Activated CD4-positive, alpha-beta T cell treated with anti-CD3 and anti-CD28 coated beads, Interleukin-2, amount 50 U/mL, for 4 hours (primary cell): ENCODE measurements at places on chromosomes 11 and 22.

DNA sequence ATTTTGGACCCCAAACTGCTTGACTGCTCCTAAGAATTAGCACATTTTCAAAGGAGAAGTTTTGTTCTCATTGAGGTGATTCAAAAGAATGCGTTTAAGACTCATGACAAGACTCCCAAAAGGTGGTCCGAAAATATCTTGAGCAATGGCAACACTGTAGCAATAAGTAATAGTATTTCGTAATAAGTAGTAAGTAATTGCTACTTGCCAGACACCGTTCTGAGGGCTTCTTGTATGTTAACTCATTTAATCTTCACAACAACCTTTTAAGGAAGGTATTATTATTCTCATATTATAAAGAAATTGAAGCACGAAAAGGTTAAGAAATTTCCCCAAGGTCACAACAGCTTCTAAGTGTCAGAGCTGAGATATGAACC is 184.0 kb upstream of the SORL1-AS1 start:
- DNase-seq, result no peak

DNA sequence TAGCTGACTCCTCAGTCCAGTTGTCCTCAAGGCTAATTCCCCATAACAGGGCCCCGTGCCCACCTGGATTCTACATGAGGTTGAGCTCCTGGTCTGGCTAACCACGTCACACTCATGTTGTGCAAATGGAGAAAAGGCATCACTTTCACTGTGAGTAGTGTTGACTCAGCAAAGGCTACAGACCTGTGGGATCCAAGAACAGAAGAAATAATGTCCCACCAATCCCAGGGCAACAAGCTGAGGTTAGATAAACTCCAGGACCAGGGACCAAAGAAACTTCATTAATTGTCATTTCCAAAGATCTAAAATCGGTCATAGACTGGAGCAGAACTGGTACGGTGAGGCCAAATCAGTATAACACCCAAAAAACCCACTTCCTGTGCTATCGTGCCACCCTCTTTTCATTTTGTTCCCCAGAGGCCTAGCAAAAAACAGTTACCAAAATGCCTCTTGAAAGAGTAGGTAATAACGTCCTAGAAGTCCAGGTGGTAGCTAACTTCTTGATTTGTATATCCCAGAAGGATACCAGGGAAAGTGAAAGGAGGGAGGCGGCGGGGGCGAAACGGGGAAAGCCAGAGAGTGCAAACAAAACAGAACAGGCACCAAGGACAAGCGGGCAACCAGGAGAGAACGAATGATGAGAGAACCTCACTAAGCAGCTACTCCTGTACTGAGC is 1.4 kb downstream of the PCSK7 start:
- DNase-seq, result peak; percentile 28

GRCh38 chr22:49431551-49431950 is 396.1 kb downstream of the BRD1 start:
- no peak for DNase-seq

DNA sequence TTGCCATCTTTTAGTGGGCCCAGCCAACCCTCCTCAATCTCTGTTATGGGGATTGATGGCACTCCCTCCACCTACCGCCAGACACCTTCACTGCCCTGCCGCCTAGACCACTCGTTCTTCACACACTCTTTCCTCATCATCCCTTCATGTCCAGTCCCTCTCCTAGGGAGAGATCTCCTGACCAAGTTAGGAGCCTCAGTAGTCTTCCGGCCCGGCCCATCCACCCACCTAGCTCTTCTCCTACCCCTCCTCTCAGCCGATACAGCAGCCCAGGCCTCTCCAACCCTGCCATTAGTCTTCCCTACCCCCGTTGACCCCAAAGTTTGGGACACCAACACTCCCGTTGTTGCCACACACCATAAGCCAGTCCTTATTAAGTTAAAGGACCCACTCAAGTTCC is 11.0 kb upstream of the OR56A3 start:
- DNase-seq, result no peak

- DNase-seq, result no peak
Measured at GRCh38 chr11:69870766-69871165, 51.5 kb upstream of the FGF3 start.

DNA sequence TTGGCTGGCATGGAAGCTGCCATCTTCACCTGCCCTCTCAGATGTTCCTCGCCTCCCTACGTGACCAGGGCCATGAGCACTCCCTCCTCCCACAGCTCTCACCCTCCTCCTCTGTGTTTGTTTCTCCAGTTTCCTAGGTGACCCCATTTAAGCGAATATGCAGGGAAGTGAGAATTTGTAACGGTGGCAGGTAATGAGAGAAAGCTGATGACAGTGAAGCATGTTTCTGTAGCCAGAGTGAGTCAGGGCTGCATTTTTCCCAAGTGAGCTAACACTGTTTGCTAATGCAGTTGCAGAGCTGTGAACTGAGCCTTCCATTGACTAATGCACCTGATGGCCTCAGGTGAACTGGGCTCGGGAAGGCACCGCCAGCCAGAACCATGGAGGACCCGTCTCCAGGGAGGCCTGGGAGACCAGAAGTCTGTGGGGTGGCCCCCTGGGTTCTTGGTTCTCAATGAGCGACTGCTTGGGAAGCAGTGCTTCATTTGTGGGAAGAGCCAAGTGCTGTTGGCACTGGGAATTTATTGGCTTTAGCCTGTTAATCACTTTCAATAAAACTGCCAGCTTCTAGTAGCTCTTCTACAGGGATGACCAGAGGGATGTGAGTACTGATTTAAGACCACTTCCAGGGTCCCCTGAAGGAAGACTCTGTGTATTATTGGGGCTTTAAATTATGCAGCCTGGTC is 64.5 kb downstream of the BARX2 start:
- DNase-seq, result no peak

- DNase-seq, result no peak
Measured at GRCh38 chr11:114149689-114150407, 90.3 kb downstream of the ZBTB16 start.

DNA sequence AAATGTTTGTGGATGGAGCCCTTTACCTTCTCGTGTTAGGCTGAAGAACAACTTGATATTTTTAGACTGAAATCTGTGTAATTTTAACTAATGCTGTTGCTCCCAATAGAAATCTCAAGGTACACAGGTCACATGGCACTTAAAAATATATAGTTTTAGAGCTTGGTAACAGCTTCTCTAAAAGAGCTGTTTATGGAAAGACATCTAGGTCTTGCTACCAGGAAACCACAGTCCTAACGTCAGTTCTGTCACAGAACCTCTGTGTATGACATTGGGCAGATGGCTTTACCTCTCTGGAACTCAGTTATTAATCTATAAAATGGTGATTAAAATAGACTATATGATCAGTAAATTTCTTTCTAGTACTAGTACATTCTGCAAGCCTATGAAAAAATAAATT is 35.4 kb downstream of the PAK1 start:
- no peak for DNase-seq

DNA sequence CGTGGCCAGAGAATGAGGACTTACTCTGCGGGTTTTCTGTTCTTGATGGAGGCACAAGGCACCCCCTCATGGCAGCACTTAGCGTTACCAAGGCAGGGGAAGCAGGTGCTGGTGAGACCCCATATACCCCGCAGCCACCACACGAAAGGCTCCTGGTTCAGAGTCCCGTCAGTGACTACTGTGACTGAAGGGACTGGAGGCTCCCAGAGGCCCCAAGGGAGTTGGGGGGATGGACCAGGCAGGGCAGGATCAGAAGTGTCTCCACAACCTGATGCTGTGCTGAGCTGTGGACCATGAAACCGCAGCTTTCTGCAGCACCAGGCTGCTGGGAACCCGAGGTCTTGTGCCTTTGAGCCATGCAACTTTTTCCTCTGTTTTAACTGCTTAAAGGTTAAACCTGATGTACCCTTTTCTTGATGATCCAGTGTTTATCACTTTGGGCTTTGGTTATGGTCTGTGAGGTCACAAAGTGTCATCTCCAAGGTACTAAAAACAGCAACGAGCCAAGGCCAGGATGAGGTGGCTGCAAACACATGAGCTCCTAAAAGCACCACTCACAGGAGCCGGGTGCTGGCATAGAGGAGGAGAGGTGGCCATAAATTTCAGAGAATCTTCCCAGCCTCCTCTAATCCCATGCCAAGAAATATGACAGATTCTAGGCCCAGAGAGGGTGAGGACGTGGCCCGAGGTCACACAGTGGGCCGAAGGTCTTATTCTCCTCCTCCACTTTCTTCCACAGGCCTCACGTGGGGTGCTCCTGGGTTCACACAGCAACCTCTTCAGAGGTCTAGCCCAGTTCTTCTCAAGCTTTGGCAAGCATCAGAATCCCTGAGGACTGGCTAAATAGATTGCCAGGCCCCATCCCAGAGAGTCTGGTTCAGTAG is 4.2 kb upstream of the LRRC32 start:
- DNase-seq, result no peak

- DNase-seq, result no peak
Measured at GRCh38 chr11:120657306-120658070, 145.9 kb downstream of the GRIK4 start.
